ENCODE measurements at places on chromosomes 12 and 14.

DNA sequence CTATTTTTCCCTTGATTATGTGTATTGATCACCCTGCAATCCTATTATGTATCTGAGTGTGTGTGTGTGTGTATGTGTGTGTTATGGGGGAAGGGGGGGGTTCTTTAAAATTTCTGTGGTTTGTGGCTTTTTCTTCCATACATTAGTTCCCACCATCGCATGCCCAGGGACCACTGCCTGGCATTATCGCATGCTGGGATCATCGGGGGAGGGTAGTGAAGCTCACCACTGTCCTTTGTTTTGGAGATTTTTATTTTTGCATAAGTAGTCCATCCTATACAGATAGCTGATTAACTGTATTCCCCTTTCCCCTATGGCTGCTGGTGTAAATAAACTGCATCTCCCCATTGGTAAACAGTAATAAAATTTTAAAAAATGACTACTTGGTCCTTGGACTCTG, 3.4 kb downstream of the ATXN7L3B start:
- DNase-seq = no peak

DNA sequence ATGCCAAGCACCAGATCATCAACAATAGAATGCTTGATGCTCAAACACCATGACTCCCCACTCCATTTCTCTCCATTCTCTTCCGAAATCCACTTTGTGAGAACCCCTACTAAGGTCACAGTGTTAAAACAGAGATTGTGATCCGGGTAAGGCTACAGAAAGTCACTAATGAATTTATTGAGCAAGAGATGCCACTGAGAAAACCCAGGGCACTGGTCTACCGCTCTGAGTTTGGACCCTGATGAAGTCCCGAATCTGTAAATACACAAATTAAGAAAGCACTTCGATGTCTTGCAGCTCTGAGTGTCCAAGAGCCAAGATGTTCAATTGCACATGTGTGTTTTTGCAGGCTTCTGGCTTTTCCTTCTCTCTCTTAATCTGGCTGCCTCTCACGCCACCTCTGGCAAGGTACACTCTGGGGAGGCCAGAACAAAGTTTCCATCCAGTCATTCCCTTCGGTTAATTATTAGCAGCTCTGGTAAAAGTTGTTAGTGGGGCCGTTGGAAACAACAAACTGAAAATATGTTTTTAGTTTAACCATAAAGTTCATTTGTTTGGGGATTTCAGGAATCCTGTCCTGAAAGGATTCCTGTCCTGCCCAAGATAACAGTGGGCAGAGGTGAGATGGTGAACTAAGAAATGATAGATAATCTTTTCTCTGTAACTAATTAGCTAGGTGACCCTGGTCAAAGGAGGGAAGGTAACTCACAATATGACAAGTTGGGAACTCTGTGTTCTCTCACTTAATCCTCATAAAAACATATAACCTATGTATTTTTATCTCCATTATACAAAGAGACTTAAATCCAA, 75.4 kb downstream of the BTG1 start:
- DNase-seq = no peak

DNA sequence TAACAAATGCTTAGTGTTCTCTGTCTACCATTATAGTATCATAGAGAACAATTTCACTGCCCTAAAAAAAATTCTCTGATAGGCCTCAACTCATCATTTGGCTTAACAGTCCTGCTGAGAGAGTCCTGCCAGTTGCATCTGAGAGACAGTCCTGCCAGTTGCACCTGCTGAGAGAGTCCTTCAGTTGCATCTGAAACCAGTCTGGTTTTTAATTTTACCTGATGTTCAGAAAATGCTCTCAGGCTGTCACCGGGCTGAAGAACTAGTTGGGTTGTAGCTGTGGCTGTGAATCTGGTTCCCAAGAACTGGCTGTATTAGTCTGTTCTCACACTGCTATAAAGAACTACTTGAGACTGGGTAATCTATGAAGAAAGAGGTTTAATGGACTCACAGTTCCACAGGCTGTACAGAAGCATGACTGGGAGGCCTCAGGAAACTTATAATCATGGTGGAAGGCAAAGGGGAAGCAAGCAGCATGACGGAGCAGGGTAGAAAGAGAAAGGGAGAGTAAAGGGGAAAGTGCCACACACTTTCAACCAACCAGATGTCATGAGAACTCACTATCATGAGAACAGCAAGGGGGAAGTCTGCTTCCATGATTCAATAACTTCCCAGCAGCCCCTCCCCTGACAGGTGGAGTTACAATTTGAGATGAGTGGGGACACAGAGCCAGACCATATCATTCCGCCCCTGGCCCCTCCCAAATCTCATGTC, 51.6 kb downstream of the PRKCH start:
- no peak for DNase-seq

- DNase-seq = no peak
Measured at GRCh38 chr12:71587012-71587411, 76.6 kb downstream of the ZFC3H1 start.

- DNase-seq = no peak
Measured at GRCh38 chr12:5262885-5263284, 169.0 kb upstream of the NTF3 start.

GRCh38 chr14:59254146-59254910, 65.9 kb downstream of the DAAM1 start:
- no peak for DNase-seq

- DNase-seq = peak; percentile 50
Measured at GRCh38 chr14:102554821-102555819, 37.3 kb upstream of the RCOR1 start.

GRCh38 chr14:51157012-51157411, 62.1 kb upstream of the TRIM9 start:
- DNase-seq = no peak

DNA sequence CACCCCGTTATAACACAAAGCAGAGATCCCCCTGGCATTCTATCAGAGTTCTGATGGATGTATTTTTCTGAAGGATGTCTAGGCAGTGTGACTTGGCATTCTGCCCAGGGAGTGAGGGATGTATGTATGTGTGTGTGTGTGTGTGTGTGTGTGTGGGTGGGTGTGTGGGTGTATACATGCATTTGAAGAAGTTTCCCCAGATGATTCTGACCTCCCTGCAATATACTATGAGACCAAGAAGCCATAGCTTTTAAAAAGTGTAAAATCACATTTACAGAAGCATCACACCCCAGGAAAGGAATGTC, 59.7 kb upstream of the NAP1L1 start:
- DNase-seq = peak; percentile 14

DNA sequence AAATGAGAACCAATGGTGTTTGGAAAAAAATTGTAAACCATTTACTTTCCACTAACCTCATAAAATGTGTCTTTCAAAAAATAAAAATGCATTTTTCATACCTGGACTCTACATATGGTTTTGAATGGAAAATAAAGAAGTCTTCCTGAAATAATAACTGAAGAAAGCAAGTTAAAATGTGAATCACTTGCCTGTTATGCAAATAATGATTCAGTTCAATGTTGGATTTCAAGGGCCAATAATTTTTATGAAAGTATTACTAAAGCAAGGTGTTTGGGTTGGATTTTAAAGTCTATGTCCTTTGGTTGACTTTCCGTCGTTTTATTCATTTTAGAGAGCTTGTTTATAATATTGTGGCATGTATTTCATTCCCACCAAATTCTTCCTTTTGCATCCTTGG, 138.7 kb downstream of the CCDC91 start:
- DNase-seq = no peak
